ENCODE measurements at places on chromosomes 3 and 15.

- DNase-seq = no peak
Measured at GRCh38 chr3:188349351-188349901, 195.5 kb downstream of the LPP start.

DNA sequence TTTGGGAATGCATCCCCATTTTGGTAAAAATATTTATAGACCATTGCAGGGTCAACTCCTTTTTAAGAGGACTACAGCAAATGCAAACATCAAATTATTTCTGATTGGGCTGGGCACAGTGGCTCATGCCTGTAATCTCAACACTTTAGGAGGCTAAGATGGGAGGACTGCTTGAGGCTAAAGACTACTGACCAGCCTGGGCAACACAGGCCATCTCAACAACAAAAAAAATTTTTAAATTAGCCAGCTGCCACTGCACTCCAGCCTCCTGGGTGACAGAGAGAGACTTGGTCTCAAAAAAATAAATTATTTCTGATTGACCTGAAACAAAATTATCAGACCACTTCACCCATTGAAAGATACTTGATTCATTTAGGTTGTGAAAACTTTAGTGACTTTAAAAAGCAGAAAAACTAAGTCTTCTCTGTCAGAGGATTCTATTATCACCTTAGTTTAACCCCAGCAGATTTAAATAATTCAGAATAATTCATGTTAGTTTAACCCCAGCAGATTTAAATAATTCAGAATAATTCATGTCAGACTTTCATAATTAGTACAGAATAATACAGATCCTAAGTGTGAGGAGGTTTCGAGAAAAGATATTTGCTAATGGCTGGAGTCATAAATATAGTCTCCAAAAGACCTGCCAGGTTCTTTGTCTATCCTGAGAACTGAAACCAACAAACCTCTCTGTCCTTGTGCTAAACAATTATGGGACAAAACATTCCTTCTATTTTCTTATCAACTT is 183.6 kb upstream of the STT3B start:
- no peak for DNase-seq

DNA sequence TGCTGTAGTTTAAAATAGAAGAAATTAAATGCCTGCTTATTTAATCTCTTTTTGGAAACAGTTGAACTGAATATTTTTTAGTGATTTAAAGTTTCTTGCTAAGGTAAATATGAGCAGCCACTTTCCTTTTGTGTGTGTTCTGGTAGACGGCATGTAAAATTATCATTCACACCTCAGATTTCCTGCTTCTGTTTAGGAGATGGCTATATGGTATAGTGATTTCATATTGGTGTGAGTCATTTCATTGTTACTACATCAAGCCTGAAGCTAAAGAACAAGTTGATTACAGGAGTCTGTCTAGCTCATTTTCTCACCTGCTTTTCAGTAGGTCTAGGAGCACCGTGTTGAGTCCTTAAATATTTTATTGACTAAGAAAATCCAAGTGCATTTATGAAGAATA is 2.2 kb downstream of the LRCH3 start:
- no peak for DNase-seq

GRCh38 chr15:43255376-43255775 is 11.4 kb downstream of the TGM5 start:
- DNase-seq = no peak

- DNase-seq = no peak
Measured at GRCh38 chr3:117278424-117279190, 569.0 kb downstream of the TUSC7 start.

DNA sequence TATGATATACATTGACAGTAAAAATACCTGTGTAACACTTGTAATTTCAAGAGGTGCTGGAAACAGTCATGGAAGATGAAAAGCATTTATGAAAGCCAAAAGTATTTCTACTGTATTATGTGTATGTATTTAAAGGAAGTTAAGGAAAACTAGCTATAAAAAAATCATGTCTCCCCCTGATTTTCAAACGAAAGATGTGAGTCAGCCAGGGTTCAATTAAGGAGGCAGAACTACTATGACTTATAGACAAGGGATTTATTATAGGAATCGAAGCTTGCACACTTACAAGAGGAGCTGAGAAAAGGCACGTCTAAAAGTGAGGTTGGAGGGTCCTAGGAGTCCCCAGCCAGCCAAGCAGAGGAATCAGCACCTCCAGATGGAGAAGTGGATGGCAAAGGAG is 119.4 kb downstream of the SUCLG2 start:
- DNase-seq = no peak

GRCh38 chr3:160401291-160402095 is 2.0 kb downstream of the SMC4 start:
- no peak for DNase-seq

All from SK-N-MC (cell line).